Activated naive CD4-positive, alpha-beta T cell treated with anti-CD3 and anti-CD28 coated beads for 36 hours (primary cell): ENCODE measurements at places on chromosomes 16 and 17. TPM values are rescaled to one million over a fixed set of nuclear protein-coding genes. Genes with fewer than 3 reads are reported as not detected.

DNA sequence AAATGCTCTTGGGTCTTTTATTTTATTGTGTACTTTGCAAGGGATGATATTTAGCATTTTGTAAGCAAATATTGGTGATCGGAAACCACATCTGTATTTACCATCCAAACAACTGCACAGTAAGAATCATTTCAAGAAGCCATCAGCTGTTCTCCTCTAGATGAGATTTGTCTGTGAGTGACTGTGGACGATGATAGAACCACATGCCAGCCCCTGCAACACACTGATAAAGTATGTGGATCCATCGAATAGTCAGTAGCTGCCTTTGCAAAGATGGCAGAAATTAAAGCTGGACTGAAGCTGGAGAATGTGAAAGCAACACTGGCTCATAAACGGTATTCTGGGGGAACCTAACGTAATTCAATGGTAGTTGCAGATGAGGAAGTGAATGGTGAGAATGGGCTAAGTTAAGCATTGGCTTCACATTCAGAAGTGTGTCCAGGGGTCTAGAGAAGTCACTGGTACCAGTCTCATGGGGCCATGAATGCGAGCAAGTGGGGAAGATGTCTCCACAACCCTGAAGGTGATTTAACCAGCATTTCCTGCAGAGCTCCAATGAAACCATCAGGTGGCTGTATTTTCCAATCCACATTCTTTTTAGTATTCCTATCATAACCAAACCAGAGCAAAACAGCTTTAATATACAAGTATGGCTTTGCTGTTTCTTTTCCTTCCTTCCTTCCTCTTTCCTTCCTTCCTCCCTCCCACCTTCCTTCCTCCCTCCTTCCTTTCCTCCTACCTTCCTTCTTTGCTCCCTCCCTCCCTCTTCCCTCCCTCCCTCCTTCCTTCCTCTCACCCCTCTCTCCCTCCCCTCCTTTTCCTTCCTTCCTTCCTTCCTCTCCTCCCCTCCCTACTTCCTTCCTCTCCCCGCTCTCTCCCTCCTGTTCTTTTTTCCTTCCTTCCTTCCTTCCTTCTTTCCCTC, 169.4 kb downstream of the ABCA8 start:
- no peaks in the 10 kb centered on the region for H3K4me1 ChIP-seq
- peaks cover 26% of the 10 kb centered on the region for H3K27me3 ChIP-seq
- no peak overlapping the region for H3K4me3 ChIP-seq
- no peak for DNase-seq
- H3K36me3 ChIP-seq = no peaks in the 10 kb centered on the region

FOXN1 gene
- total RNA-seq = not detected

DNA sequence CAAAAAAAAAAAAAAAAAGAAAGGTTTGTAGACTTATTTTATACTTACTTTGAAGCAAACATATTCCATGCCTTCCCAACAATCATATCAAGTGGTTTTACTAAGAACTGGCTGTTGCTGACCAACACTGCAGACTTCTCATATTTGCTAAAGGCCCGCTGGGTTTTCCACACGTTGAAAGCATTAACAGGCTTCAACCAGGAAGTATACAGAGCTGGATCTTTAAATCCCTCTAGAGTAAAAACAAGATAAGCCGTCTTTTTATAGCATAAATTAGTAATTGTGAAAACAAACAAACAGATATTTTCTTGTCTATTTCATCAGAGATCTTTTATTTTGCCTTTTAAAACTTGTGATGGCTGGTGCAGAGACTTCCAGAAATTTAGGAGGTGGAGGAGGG, 29.1 kb downstream of the TUBD1 start:
- DNase-seq = no peak
- H3K36me3 ChIP-seq = peaks cover 14% of the 10 kb centered on the region
- peaks cover 9% of the 10 kb centered on the region for H3K4me1 ChIP-seq
- H3K27me3 ChIP-seq = no peaks in the 10 kb centered on the region

HBA2 gene
- not detected for total RNA-seq

DNA sequence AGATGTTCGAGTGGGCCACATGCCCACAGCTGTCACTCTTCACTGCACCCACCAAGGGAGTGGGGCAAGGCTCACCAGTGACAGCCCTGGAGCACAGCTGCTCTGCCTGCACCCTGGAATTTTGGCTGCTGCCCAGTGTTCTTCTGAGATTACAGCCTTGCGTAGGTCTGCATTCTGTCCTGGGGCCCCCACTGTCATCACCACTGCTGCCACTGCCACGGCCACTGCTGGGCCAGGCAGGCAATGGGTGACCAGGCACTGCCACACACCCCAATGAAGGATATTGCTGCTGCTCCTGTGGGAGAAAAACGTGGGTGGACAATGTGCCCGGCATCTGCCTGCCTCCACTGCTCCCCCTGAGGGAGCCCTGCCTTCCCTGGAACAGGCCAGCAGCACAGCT, 1717.0 kb downstream of the TP53TG3F start:
- no peaks in the 10 kb centered on the region for H3K27me3 ChIP-seq
- no peak for DNase-seq
- no peak overlapping the region for H3K4me3 ChIP-seq

- no peaks in the 10 kb centered on the region for H3K36me3 ChIP-seq
- no peak for DNase-seq
- peaks cover 32% of the 10 kb centered on the region for H3K27me3 ChIP-seq
These were observed 148.8 kb downstream of the FOXL1 start for GRCh38 chr16:86727131-86727530.

- no peaks in the 10 kb centered on the region for H3K27me3 ChIP-seq
- H3K4me1 ChIP-seq = peaks cover 7% of the 10 kb centered on the region
- DNase-seq = no peak
These were observed 23.3 kb upstream of the GINS2 start for GRCh38 chr16:85711982-85712587.

DNA sequence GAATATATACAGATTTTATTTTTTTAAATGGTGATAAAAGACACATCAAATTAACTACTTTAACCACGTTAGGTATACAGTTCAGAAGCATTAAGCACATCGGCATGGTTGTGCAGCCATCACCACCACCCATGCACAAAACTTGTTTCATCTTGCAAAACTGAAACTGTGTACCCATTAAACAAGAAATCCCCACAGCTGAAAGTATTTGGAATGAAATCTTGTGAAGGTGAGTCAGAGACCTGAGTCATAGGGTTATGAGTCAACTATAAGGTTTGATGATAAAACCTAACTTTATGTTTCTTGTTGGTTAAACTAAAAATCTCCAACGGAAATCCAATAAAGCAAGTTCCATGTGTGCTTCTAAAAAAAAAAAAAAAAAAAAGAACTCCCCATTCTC, 561.6 kb upstream of the PSMD7 start:
- H3K27me3 ChIP-seq = peaks cover 1% of the 10 kb centered on the region
- no peak overlapping the region for H3K4me3 ChIP-seq
- H3K4me1 ChIP-seq = peaks cover 5% of the 10 kb centered on the region
- peak; percentile 27 for DNase-seq

DNA sequence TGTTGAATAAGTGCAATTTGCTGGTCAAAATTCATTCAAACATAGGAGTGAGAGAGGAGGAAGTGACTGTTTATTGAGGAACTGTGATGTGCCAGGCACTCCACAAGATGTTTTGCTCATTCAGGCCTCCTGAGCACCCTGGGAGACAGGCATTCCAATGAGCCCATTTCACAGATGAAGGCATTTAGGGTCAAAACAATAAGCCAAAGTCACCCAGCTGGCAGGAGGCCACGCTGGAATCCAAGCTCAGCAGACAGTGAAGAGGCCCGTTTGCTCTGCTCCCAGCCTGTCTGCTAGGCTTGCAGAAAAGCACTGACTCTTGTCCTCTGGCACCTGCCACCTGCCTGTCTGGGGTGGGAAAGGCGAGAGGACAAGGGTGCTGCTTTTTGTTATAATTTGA, 10.1 kb upstream of the SLC25A39 start:
- H3K27me3 ChIP-seq = no peaks in the 10 kb centered on the region
- H3K27ac ChIP-seq = no peak overlapping the region
- H3K4me3 ChIP-seq = no peak overlapping the region
- H3K36me3 ChIP-seq = no peaks in the 10 kb centered on the region
- no peak for DNase-seq

C17orf78 gene
- not detected for total RNA-seq

XYLT1 gene
- total RNA-seq = 3.3 TPM
